B cell (primary cell): ENCODE measurements at places on chromosomes 1 and 21.

DNA sequence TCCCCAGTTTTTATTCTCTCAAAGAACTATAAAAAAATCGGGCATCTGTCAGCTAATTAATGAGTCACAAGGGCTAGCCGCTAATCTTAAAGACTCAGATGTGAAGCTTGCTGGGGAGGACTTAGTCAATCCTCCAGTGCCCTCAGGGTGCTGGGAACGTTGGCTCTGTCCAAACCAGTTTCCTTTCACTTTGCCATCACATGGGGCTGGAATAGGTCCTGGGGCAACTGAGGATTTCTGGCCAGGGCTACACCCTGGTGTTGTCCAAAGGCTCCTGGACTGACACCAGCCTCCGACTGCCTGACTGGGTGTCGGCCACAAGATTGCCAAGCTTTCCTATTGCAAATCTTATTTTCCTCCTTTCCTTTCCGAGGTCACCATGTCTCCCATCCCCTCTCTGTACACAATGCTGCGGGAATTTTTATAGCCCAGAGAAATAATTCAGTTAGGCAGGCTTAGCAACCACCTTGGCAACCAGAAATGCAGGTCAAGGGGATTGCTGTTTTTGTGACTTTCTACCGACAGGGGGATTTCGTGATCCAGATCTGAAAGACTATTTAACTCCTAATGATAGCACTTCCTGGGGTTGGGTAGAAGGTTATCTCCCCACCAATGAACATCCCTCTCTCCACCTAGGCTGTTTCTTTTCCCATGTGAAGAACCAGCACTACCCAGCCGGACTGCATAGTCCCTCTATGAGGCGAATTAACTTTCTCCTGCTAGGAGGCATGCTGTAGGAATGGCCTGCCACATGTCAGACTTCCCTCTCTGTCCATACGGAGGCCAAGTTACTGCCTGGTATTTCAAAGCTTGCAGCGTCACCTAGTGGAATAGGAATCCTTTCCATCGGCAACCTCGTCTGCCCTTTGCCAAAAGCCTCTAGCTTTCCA is 29.9 kb upstream of the CTBS start:
- H3K36me3 ChIP-seq, result no peaks in the 10 kb centered on the region
- H3K27me3 ChIP-seq, result no peaks in the 10 kb centered on the region
- no peaks in the 10 kb centered on the region for H3K4me1 ChIP-seq
- H3K4me3 ChIP-seq, result no peak overlapping the region

- H3K27me3 ChIP-seq, result no peaks in the 10 kb centered on the region
- DNase-seq, result peak; percentile 37
- no peak overlapping the region for H3K27ac ChIP-seq
- H3K36me3 ChIP-seq, result no peaks in the 10 kb centered on the region
- peaks cover 15% of the 10 kb centered on the region for H3K4me1 ChIP-seq
These were observed 1.1 kb downstream of the ZSWIM5 start for GRCh38 chr1:45205011-45205909.

- H3K4me1 ChIP-seq, result peaks cover 19% of the 10 kb centered on the region
- H3K4me3 ChIP-seq, result no peak overlapping the region
- no peaks in the 10 kb centered on the region for H3K36me3 ChIP-seq
- no peaks in the 10 kb centered on the region for H3K27me3 ChIP-seq
- DNase-seq, result peak; percentile 81
These were observed 6.0 kb upstream of the AKNAD1 start for GRCh38 chr1:108862698-108863477.

DNA sequence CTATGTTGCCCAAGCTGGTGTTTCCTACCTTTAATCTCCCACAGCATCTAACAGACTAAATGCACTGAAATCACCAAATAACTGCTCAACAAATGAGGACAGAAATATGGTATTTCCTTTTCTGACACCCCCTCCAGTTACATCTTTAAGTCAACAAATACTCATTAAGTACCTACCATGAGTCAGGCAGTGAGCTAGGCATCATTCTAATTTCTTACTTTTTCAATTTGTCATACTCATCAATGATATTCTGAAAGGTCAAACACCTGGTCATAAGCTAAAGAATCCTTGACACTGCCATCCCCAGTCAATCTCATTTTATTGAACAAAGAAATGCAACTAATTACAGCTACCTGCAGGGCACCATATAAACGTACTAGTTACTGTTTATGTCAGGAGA is 36.6 kb downstream of the LUZP1 start:
- H3K4me3 ChIP-seq, result no peak overlapping the region
- DNase-seq, result no peak
- no peaks in the 10 kb centered on the region for H3K27me3 ChIP-seq
- no peaks in the 10 kb centered on the region for H3K4me1 ChIP-seq
- no peak overlapping the region for H3K27ac ChIP-seq

- no peak overlapping the region for H3K4me3 ChIP-seq
- no peaks in the 10 kb centered on the region for H3K27me3 ChIP-seq
- no peak for DNase-seq
- H3K36me3 ChIP-seq, result no peaks in the 10 kb centered on the region
- H3K4me1 ChIP-seq, result peaks cover 7% of the 10 kb centered on the region
These were observed 103.5 kb downstream of the RPE65 start for GRCh38 chr1:68346188-68346808.

GRCh38 chr1:81420760-81421159 is 380.0 kb upstream of the ADGRL2 start:
- H3K4me1 ChIP-seq, result no peaks in the 10 kb centered on the region
- no peak overlapping the region for H3K4me3 ChIP-seq
- H3K36me3 ChIP-seq, result no peaks in the 10 kb centered on the region
- H3K27me3 ChIP-seq, result no peaks in the 10 kb centered on the region
- H3K27ac ChIP-seq, result no peak overlapping the region

DNA sequence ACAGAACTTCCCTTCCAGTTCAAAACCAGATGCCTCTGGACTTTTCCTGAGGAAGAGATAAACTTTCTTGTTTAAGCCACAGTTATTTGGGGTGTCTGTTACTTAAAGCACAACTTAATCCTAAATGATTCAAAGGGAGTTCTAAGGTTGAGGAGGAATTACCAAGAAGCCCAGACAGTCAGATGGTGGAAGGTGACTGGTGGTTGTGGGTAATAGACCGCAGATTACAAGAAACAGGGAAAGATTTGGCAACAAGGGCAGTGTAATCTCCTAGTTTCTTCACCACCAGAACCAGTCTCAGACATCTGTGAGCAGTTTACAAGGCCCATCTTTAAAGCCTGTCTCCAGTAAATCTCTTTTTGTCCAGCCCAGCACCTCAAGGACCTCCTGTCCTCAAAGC is 130.1 kb upstream of the CTTNBP2NL start:
- no peak overlapping the region for H3K27ac ChIP-seq
- no peaks in the 10 kb centered on the region for H3K27me3 ChIP-seq
- H3K4me1 ChIP-seq, result no peaks in the 10 kb centered on the region
- H3K36me3 ChIP-seq, result no peaks in the 10 kb centered on the region
- no peak for DNase-seq
- H3K4me3 ChIP-seq, result no peak overlapping the region

- H3K4me1 ChIP-seq, result no peaks in the 10 kb centered on the region
- H3K36me3 ChIP-seq, result peaks cover 20% of the 10 kb centered on the region
- DNase-seq, result no peak
- H3K27ac ChIP-seq, result no peak overlapping the region
These were observed 17.2 kb downstream of the ATP1A1 start for GRCh38 chr1:116390195-116390594.

DNA sequence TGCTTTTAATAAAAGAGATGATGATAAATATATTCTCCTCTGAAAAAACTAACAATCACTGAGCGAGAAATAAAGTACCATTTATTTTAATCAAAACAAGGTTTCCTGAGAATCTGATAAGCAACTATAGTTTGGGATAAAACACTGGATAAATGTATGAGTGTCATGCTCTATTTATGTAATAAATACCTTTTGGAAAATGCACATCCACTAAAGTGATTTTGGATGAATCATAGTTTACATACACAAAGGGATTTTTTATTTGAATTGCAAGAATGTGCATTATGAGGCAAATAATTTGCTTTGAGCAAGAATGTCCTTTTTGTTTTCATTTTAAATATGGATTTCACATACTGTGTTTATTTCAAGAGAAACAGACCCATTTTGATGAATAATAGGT is 1483.5 kb downstream of the MRPL39 start:
- no peak for DNase-seq
- H3K27ac ChIP-seq, result no peak overlapping the region
- H3K27me3 ChIP-seq, result no peaks in the 10 kb centered on the region
- H3K4me1 ChIP-seq, result no peaks in the 10 kb centered on the region
- no peaks in the 10 kb centered on the region for H3K36me3 ChIP-seq
- no peak overlapping the region for H3K4me3 ChIP-seq

DNA sequence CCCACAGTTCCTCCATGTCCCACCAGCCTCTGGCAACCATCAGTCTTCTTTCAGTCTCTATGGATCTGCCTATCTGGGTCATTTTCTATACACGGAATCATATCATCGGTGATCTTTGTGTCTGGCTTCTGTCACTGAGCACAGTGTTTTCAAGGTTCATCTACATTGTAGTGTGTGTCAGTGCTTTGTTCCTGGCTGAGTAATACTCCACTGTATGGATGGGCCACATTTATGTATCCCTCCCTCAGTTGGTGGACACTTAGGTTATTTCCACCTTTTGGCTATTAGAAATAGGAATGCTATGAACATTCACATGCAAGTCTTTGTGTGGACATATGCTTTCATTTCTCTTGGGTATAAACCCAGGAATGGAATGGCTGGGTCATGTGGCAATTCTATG is 46.6 kb downstream of the RIPK4 start:
- H3K4me3 ChIP-seq, result no peak overlapping the region
- DNase-seq, result no peak
- no peak overlapping the region for H3K27ac ChIP-seq
- H3K4me1 ChIP-seq, result no peaks in the 10 kb centered on the region
- peaks cover 6% of the 10 kb centered on the region for H3K27me3 ChIP-seq

DNA sequence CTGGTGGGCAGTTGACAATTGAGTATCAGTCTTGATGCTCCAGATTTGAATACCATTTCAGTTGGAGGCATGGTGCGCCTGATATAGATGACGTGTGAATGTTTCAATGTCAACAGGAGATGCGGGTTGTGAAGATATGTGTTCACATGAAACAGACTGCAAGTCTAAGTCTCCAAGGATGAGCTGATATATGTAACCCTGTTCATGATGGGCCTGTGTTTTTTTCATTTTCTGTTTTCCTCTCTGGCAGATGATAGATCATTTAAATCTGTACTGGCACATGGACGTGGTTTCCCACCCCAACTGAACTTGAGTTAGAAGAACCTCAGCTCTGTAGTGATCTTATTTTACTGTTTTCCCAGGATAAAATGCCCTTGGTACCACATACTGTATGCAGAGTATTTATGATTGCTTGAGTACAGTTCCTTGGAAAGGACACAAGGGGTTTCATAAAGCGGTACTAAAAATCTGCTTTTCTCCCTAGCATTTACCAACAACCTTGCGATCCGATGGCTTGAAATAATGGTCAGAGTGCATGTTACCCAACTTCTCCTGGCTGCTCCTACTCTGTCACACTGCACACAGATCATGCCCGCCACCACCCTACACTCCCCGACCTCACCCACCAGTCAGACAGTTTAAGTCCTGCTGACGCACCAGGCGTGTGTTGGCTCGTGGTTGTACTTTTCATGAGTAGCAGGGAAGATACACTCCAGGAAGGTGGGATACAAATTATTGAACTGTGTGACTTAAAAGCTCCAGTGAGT is 131.1 kb downstream of the NFIA start:
- no peaks in the 10 kb centered on the region for H3K4me1 ChIP-seq
- no peak overlapping the region for H3K4me3 ChIP-seq
- H3K27me3 ChIP-seq, result no peaks in the 10 kb centered on the region
- no peaks in the 10 kb centered on the region for H3K36me3 ChIP-seq
- no peak overlapping the region for H3K27ac ChIP-seq

DNA sequence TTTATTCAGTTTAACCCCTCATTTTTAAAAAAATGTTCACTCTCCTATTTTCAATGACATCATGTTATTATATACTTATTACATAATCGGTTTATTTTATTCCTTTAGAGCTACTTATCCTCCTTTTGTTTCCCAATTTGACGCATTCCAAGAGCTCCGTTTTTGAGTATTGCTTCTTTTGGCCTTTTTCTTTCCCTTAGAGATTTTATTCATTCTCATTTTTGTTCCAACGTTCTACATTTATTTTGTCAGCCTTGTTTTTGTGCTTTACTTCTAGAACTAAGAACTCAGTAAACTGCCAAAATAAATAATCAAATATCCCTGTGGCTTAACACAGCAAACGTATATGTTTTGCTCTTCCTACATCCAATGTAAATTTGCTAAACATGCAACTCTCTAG is 769.1 kb downstream of the NCAM2 start:
- no peak for DNase-seq
- no peak overlapping the region for H3K27ac ChIP-seq

- H3K4me3 ChIP-seq, result no peak overlapping the region
- no peaks in the 10 kb centered on the region for H3K27me3 ChIP-seq
These were observed 3.5 kb upstream of the PIGV start for GRCh38 chr1:26784023-26784871.

- H3K27me3 ChIP-seq, result no peaks in the 10 kb centered on the region
- H3K27ac ChIP-seq, result no peak overlapping the region
- no peaks in the 10 kb centered on the region for H3K36me3 ChIP-seq
- DNase-seq, result no peak
- H3K4me3 ChIP-seq, result no peak overlapping the region
These were observed 254.7 kb downstream of the LRRIQ3 start for GRCh38 chr1:73943270-73943669.

GRCh38 chr1:77063118-77063517 is 156.1 kb downstream of the PIGK start:
- no peak for DNase-seq
- no peak overlapping the region for H3K4me3 ChIP-seq

DNA sequence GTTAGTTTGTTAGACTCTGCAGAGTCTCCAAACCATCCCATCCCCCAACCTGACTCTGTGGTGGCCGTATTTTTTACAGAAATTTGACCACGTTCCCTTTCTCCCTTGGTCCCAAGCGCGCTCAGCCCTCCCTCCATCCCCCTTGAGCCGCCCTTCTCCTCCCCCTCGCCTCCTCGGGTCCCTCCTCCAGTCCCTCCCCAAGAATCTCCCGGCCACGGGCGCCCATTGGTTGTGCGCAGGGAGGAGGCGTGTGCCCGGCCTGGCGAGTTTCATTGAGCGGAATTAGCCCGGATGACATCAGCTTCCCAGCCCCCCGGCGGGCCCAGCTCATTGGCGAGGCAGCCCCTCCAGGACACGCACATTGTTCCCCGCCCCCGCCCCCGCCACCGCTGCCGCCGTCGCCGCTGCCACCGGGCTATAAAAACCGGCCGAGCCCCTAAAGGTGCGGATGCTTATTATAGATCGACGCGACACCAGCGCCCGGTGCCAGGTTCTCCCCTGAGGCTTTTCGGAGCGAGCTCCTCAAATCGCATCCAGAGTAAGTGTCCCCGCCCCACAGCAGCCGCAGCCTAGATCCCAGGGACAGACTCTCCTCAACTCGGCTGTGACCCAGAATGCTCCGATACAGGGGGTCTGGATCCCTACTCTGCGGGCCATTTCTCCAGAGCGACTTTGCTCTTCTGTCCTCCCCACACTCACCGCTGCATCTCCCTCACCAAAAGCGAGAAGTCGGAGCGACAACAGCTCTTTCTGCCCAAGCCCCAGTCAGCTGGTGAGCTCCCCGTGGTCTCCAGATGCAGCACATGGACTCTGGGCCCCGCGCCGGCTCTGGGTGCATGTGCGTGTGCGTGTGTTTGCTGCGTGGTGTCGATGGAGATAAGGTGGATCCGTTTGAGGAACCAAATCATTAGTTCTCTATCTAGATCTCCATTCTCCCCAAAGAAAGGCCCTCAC is at the start of gene OLIG2:
TSS of gene OLIG2 (plus strand) at position 447 of the 954 bp plus-strand sequence. CDS start 928 bp downstream, outside the sequence.
- H3K4me3 ChIP-seq, result no peak within 1 kb of the TSS
- H3K36me3 ChIP-seq, result no peaks in the 10 kb centered on the region
- H3K27ac ChIP-seq, result no peak within 1 kb of the TSS
- DNase-seq, result peak; percentile 30
- peaks cover 46% of the 10 kb centered on the region for H3K4me1 ChIP-seq
- H3K27me3 ChIP-seq, result no peaks in the 10 kb centered on the region

- H3K27me3 ChIP-seq, result no peaks in the 10 kb centered on the region
- peak; percentile 20 for DNase-seq
- no peak overlapping the region for H3K4me3 ChIP-seq
- H3K36me3 ChIP-seq, result no peaks in the 10 kb centered on the region
These were observed 101.1 kb upstream of the ERRFI1 start for GRCh38 chr1:8127171-8127641.
